Upper lobe of right lung (tissue), 1 donor: ENCODE measurements at places on chromosomes 12 and 14.

DNA sequence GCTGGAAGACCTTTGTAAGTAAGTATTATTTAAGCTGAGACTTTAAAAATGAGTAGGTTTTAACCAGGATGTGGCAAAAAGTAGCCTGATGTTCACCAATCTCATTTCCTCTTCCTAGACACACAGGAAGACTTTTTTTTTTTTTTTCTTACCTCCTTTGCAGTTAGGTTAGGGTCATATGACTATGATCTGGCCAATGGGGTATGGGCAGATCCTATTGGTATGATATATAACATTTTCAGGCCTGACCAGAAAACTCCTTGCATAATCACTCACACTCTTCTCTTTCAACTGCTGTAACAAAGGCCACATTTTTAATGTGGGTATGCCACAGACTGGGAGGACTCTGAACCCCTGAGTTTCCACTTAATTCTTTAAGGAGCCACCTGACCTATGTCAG is 2.7 kb upstream of the RPS6KA5 start:
- peaks cover 18% of the 10 kb centered on the region for H3K4me1 ChIP-seq
- H3K4me3 ChIP-seq: no peak overlapping the region
- H3K27ac ChIP-seq: peak overlapping the region; percentile 24
- no peaks in the 10 kb centered on the region for H3K36me3 ChIP-seq
- no peak for DNase-seq

DNA sequence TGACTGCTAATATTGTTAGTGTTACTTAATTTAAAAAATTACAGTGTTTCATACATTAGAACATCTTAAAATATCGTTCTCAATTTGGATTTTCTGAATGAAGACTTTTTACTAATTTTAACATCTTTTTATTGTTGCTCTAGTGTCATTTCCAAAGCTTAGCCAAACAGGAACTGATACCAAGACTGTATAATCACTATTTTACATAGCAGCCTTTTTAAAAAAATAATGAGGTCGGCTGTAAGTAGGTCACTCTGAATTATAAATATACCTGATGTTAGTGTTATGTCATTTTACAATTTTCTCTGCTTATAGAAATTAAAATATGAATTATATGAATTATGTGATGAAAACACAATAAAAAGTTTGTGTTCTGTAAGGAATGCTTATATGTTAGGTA is 321.5 kb downstream of the TMEM117 start:
- no peaks in the 10 kb centered on the region for H3K4me1 ChIP-seq
- no peak overlapping the region for H3K27ac ChIP-seq
- H3K27me3 ChIP-seq: no peaks in the 10 kb centered on the region
- H3K36me3 ChIP-seq: no peaks in the 10 kb centered on the region
- H3K4me3 ChIP-seq: no peak overlapping the region

DNA sequence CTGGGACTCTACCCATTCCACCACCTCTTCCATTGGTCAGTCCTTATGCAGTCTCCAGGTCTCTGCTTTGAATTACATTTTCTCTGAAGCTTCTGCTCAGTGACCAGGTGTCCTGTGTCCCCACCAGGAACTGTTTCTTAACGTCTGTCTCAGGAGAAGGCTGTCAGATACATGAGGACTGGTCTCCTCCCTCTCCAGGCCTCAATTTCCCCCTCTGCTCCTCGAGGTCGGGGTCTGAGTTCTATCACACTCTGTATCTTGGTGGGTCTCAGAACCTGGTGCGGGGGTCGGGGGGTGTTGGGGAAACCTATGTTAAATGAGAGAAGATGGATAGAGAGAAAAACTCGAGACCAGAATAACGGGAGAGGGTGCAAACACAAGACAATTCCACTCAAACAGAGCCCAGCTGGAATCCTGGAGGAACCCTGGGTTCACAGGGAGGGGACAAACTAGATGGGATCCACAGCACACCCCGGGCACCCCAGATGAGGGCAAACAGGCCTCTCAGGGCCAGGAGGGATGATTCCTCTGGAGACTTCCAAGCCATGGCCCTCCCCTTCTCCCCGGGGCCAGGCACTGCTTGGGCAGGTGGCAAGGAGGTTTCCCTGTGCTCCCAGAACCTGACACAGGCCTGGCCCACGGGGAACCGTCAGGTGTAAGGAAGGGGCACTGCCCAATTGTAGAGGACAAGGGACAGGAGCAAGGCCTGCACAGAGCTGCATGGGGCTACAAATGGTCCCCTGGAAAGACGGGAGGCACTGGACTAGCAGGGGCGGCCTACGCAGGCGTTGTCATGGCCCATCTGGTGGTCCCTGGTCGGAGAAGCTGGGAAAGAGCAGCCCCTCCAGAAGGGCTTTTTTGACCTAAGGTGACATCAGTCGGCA is 313.2 kb upstream of the DIO3 start:
- H3K4me3 ChIP-seq: no peak overlapping the region
- H3K36me3 ChIP-seq: no peaks in the 10 kb centered on the region
- no peak for DNase-seq
- H3K27me3 ChIP-seq: no peaks in the 10 kb centered on the region

DNA sequence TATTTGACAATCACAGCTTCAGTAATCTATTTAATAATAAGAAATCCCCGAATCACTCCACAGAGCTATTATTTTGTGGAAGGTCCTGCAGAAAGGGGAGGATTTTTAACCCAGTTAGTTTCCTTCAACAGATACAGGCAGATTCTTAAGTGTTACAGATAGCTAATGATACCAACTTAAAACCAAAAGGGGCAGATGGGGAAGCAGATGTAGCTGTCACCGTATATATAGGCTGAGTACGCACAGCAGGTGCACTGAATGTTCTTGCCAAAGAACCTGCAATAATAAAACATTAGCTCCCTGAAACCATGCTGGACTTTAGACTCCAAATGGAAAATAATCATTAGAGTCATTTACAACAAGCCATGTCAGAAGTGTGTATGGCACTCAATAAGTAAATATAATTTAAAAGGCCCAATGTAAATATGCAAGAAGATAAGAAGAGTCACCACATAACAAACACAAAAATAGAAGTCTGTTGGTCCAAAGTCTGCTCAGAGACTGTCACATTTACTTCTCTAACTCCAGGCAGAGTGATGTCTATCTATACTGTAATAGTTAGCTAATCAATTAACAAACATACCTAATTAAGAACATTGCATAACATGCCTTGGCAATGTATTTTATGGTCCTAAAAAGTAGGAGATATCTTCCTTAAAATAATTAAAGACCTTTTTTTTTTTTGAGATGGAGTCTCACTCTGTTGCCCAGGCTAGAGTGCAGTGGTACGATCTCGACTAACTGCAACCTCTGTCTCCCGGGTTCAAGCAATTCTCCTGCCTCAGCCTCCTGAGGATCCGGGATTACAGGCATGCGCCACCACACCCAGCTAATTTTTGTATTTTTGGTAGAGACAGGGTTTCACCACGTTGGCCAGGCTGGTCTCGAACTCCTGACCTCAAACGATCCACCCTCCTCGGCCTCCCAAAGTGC is 78.8 kb downstream of the SEC23A start:
- H3K27ac ChIP-seq: no peak overlapping the region
- H3K4me1 ChIP-seq: no peaks in the 10 kb centered on the region
- H3K27me3 ChIP-seq: no peaks in the 10 kb centered on the region
- H3K4me3 ChIP-seq: no peak overlapping the region
- DNase-seq: no peak

- DNase-seq: peak; percentile 61
- no peak overlapping the region for H3K4me3 ChIP-seq
- no peak overlapping the region for H3K27ac ChIP-seq
- peaks cover 69% of the 10 kb centered on the region for H3K36me3 ChIP-seq
- H3K4me1 ChIP-seq: peaks cover 9% of the 10 kb centered on the region
- no peaks in the 10 kb centered on the region for H3K27me3 ChIP-seq
Observed at GRCh38 chr12:131916306-131917138, 12.6 kb upstream of the PUS1 start.

GRCh38 chr12:7145671-7146070 is 15.5 kb downstream of the CLSTN3 start:
- H3K4me1 ChIP-seq: no peaks in the 10 kb centered on the region
- no peak for DNase-seq
- H3K27ac ChIP-seq: no peak overlapping the region
- no peaks in the 10 kb centered on the region for H3K27me3 ChIP-seq
- peaks cover 18% of the 10 kb centered on the region for H3K36me3 ChIP-seq

- no peak overlapping the region for H3K4me3 ChIP-seq
- DNase-seq: no peak
- H3K4me1 ChIP-seq: no peaks in the 10 kb centered on the region
- H3K36me3 ChIP-seq: no peaks in the 10 kb centered on the region
Observed at GRCh38 chr12:51421266-51421884, 3.3 kb upstream of the SLC4A8 start.

DNA sequence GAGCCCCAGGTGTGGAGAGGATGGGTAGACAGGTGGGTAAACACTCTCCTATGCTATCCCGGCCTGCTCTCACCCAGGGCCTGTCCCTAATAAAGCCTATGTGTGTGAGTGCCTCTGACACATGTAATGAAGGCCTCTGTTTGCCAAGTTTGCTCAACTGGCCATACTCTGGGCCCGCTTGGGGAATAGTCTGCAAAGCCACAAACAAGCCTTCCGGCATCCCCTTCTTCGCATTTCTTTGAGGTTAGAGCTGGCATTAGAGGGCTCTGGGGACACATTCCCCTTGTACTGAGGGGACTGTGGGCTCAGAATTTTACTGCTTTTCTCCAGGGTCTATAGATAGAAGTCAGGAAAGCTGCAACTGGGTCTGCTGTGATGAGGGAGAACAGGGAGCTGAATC is 240.5 kb downstream of the C12orf75 start:
- no peaks in the 10 kb centered on the region for H3K27me3 ChIP-seq
- H3K36me3 ChIP-seq: no peaks in the 10 kb centered on the region

DNA sequence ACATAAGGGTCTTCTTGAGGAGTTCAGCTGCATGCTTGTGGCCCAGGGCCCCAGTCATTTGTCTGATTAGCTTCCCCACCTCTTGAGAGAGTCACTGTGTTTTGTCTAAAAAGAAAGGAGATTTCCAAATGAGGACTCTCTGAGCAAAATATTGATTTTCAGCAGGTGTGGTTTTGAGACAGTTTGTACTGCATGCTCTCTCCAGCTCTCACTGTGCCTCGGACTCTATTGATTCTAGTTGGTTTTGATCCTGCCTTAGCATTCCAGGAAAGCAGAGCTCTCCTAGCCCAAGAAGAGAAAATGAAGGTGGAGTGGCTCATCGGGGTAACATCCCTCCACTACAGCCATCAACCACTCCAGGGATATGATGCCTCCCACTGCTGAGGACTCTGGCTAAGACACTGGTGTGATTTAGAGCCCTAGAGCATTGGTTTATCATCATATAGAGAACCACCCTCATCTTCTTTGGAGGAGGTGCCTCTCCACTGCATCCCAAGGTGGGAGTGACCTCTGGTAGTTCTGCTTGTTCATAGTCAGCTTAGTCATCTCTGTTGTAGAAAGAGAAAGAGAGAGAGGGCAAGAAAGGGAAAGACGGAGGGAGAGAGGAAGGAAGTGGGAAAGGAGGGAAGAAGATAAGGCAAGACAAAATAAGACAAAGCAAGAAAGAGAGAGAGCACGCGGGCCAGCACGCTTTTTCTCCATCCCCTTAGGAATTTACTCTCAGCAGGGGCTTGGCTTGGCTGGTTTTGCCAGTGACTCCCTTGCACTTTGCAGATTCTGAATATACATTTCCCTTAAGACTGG is 365.6 kb downstream of the DPF3 start:
- H3K4me1 ChIP-seq: peaks cover 23% of the 10 kb centered on the region
- no peaks in the 10 kb centered on the region for H3K36me3 ChIP-seq
- H3K27me3 ChIP-seq: no peaks in the 10 kb centered on the region
- DNase-seq: no peak

GRCh38 chr14:71166180-71166837 is 259.1 kb downstream of the PCNX1 start:
- H3K27ac ChIP-seq: no peak overlapping the region
- H3K4me3 ChIP-seq: no peak overlapping the region
- H3K4me1 ChIP-seq: peaks cover 8% of the 10 kb centered on the region
- no peaks in the 10 kb centered on the region for H3K36me3 ChIP-seq
- no peaks in the 10 kb centered on the region for H3K27me3 ChIP-seq

GRCh38 chr12:10919809-10920208 is 9.2 kb upstream of the PRH2 start:
- no peaks in the 10 kb centered on the region for H3K36me3 ChIP-seq
- no peak for DNase-seq
- no peaks in the 10 kb centered on the region for H3K27me3 ChIP-seq
- H3K27ac ChIP-seq: no peak overlapping the region
- no peaks in the 10 kb centered on the region for H3K4me1 ChIP-seq

GRCh38 chr12:89189448-89189847 is 162.9 kb downstream of the DUSP6 start:
- no peaks in the 10 kb centered on the region for H3K36me3 ChIP-seq
- H3K4me1 ChIP-seq: no peaks in the 10 kb centered on the region
- DNase-seq: no peak

DNA sequence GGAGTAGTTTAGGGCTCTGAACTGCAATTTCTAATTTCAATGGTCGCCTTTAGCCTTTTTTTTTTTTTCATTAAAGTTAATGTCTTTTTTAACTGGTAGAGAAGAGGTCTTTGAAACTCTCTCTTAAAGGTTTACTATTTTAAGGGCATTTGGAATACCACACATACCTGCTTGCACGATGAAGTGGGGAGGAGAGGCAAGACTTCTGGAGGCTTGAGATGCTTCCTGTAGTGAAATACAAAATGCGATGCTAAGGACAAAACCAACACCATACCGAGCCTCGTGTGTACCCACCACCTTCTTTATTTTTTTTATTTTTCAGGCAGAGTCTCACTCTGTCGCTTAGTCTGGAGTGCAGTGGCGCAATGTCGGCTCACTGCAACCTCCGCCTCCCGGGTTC is 57.4 kb downstream of the GLT1D1 start:
- no peak overlapping the region for H3K27ac ChIP-seq
- H3K27me3 ChIP-seq: no peaks in the 10 kb centered on the region
- H3K36me3 ChIP-seq: no peaks in the 10 kb centered on the region
- DNase-seq: no peak
- H3K4me3 ChIP-seq: no peak overlapping the region
- H3K4me1 ChIP-seq: no peaks in the 10 kb centered on the region

DNA sequence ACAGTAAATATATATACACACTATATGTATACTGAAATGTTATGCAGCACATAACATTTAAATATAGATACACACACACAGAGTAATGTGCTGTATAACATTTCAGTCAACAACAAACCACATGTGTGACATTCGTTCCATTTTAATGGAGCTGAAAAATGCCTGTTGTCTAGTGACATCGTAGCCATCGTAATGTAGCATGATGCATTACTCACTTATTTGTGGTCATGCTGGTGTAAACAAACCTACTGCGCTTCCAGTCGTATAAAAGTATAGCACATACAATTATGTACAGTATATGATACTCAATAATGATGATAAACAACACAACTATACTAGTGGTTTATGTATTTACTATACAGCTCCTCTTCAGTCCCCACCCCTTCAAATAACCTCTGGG is 119.0 kb upstream of the SLC38A4 start:
- H3K27me3 ChIP-seq: no peaks in the 10 kb centered on the region
- no peak overlapping the region for H3K27ac ChIP-seq
- H3K36me3 ChIP-seq: no peaks in the 10 kb centered on the region
- no peak overlapping the region for H3K4me3 ChIP-seq

DNA sequence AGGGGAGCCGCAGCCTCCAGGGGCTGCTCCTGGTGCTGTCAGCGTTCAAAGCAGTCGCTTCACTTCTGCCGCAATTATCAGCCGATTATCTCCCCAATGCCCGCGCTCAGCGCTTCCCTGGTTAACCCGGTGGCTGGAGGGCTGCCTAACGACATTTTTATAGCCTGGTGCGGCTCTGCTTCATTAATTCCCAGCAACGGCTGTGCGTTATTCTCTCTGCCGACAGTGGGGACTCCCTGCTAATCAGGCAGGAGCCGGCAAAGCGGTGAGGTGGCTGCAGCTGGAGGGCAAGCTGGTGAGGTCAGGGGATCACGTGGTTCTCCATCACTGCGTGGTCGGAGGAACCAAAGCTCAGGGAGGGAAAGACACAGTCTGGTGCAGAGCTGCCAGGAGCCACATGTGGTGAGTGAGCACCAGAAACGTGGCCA is 62.9 kb downstream of the GLRX5 start:
- no peak overlapping the region for H3K4me3 ChIP-seq
- H3K36me3 ChIP-seq: no peaks in the 10 kb centered on the region
- H3K4me1 ChIP-seq: no peaks in the 10 kb centered on the region
- H3K27ac ChIP-seq: no peak overlapping the region
- peaks cover 38% of the 10 kb centered on the region for H3K27me3 ChIP-seq
